Stimulated activated CD4-positive, alpha-beta T cell treated with anti-CD3 and anti-CD28 coated beads, Interleukin-15, amount 100 ng/mL, for 24 hours (primary cell): ENCODE measurements at places on chromosomes 3 and 15.

DNA sequence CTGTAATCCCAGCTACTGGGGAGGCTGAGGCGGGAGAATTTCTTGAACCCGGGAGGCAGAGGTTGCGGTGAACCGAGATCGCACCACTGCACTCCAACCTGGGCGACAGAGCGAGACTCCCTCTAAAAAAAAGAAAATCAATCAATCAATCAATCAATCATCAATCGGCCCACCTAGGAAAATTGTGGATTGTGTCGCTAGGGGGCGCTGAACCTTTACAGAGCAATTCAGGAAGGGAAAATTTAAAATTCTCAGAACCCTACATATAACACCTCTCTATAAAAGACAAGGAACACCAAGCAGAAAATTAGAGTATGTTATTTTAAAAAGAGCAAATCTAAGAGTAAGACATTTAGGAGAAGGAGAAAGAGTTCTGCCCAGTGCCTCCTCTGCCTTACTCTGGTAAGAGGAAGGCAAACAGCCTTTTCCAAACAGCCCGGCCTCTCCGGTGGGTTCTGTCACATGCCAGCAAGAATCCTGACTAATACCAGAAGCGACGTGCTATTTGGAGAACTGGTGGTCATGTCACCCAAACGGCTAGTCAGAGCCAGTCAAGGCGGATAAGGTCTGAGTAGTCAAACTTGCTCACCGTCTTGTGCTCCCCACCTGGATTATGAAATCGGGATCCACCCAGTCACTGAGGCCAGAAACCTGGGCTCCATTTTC is 22.3 kb upstream of the SMCO1 start:
- peak; percentile 76 for DNase-seq

DNA sequence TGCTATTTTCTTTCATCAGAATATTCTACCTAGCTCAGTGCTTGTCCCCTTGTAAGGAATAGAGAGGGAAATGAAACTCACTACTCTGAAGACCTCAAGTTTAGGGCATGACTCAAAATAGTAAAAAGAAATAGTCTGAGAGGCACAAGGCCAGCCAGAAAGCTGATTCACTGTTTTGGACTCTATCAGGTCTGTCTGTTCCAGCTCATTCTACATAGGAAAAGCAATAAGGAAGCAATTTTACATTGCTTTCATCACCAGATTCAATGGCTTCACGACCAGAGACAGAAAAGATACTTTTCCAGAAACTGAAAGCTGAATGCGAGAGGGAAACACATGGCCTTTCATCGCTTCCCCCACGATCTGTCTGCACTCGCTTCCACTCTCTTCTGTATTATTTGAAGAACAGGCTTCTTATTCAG is 276.0 kb downstream of the GBE1 start:
- no peak for DNase-seq

GRCh38 chr3:147618691-147619090 is 209.5 kb downstream of the ZIC1 start:
- no peak for DNase-seq

- peak; percentile 76 for DNase-seq
These were observed 654 bp downstream of the RUBCN start for GRCh38 chr3:197736010-197736490.

DNA sequence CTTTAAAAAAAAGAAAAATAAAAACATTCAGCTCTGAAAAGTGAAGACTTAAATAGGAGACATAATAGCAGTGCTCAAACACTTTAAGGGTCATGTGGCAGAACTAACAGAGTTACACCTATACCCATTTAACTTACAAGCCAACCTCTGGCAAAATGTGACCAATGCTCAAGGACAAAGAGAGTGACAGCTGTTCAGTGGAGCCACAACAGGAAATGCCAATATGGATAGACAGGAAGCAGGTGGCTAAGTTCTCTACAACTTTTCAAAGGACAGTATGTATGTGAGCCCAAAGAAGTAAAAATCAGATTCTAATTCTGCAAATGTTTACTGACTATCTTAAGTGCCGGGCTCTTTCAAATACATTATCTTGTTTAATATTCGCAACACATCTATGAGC is 3.4 kb downstream of the TMCC1 start:
- DNase-seq, result no peak

- DNase-seq, result no peak
These were observed 53.3 kb downstream of the ITGB5 start for GRCh38 chr3:124833710-124834332.

DNA sequence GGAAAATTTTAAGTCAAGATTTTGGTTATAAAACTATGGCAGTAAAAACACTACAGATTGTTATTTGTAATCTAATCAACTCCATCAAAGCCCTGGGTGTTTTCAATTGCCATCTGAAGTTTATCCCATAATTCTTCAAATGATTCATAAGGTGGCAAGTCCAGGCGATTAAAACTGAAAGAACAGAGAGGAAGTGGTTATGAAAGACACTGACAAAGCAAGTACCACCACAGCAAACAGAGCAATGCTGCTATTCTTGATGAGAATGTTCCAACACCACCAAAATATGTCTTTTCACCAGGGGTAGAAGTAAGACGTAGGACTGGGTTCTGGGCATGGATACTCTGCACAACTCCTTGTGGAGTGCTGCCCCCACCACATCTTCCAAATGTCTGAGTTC is 86.9 kb upstream of the PRTG start:
- DNase-seq, result no peak

DNA sequence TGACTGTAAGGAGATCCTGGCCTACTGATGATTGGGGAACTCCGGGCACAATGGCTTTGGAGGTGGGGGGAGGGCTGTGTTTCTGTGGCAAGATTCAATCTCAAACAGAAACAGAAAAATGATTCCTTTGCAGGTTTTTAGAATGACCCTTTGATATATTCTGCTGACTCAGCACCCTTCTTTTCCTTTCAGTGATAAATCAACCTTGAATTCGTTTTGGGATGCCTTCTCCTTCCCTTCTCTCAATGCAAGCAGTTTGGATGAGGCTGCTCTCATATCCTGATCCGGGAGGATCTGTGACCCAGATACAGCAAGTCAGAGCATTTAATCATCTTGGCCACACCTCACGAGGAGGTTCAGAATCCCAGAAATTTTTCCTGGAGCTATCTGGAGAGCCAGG is 156.1 kb upstream of the PRICKLE2 start:
- no peak for DNase-seq

DNA sequence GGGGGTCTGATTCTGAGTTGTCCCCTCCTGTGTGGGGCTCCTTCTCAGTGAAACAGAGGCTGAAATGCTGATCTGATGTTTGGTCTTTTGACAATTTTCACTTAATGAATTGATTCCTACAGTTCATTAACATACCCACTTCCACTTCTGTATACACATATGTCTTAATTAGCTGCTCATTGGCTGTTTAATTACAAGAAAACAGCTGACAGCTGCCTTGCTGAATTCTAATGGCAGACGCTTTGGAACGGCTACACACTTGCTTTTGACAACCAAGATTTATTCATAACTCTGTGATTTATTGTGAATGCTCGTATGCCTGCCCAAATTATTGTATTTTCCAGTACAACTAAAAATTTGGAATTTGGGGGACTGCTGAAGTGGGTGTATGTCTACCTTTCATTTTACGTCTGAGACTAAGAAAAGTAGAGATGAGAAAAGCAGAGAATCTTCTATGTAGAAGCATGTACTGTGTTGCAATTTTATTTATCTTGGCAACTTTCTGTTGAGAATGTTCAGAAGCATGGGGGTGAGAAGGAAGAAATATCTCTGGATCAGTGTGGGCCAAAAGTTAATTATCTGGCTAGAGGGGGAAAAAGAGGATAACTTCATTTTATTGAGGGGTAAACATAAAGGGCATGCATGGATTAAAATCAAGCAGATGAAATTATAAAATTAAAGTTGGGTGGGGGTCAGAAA is 46.5 kb upstream of the ICE2 start:
- DNase-seq, result no peak

GRCh38 chr15:40338041-40338657 is 2.6 kb downstream of the CCDC9B start:
- peak; percentile 89 for DNase-seq

DNA sequence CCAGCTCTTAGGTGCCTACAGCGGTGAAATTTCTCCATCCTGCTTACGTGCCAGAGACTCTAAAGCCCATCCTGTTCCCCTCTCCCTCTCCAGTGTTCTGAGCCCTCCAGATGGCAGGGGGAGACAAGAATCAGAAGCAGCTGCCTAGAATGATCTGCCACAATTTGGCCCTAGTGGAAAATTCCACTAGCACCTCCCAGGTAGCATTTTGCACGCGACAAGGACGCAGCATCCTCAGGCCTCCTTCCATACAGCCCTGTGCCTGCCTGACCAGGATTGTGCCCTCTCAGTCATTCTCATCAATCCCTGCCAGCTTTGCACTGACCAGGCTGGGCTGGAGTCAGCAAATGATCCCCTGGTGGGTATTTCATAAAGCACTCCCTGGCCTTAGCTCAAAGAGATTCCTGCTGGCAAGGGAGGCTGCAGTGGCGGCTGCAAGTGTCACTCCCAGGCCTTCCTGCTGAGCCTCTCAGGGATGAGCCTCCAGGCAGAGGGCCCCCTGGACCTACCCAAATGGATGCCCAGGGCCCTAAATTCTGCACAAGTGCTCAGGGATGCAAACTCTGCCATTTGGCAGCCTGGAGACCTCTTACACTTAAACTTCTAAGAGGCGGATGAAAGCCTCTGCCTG is 130.2 kb upstream of the ATP2B2 start:
- no peak for DNase-seq

DNA sequence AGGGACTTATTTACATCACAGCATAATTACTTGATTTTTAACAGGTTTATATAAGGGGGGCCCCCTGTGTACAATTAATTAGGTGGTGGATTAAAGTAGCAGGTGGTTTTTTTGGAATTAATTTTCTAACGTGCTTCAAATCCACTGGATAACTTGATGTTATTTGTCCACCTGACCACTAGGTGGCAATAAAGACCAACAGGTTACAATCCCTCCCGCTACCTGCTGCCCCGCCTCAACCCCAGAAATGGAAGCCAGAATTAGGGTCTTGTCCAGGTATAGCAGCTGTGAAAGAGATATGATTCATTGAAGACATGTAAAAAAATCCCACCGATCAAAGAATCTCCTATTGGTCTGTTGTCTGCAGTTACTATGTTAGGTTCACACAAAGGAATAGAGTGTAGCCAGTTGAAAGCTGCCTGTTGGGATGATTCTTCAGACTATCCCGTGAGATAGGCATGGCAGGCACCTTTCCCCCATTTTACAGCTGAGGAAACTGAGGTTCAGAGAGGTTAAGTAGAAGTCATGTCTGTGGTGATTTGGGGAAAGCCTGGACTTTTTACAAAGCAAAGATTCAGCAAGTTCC is 44.0 kb downstream of the MFSD1 start:
- DNase-seq, result peak; percentile 29

DNA sequence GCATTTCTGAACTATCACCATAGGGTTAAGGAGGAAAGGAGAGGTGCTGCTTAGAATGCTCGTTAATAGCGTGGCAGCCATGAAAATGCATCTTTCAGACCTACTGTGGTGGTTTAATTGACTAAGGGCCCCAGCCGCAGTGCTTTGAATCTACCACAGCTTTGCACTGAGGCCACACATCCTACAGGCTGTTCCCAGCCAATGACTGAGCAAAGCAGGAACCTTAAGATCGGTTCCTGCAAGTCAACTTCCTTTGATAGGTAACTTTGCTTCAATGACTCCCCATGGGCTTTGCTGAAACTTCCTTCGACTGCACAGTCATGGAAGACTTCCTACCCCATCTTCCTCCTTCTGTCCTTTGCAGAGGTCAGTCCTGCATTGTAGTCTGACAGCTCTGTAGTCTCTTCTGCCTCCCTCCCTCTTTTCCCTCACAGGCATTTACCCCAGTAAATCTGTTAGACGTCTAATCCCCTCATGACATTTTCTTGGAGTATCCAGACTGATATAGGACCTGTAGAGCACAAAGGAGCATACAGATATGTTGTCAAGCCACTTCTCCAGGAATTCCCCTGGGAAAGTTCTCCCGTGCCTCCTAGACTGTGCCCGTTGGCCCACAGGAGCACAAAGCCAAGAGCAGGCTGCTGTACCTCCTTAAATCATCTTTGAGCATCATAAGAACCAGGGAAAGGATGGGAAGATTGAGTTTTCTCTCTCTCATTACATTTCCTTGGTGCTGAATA is 2.6 kb upstream of the BCL2A1 start:
- peak; percentile 70 for DNase-seq

- DNase-seq, result no peak
These were observed 26.2 kb upstream of the LRTM1 start for GRCh38 chr3:54954022-54954421.

- no peak for DNase-seq
These were observed 284.1 kb upstream of the LRRFIP2 start for GRCh38 chr3:37458162-37459120.
